Amniotic stem cell (primary cell): ENCODE measurements at places on chromosomes 16 and 17.
A peak's percentile ranks its signal among the peaks of the same experiment; 100 is the strongest.

GRCh38 chr17:3433741-3434140 lies at the start of gene OR1E2:
Gene OR1E2 (minus strand): TSS chr17:3433841. CDS start chr17:3433841, 0 bp downstream.
- no peak for DNase-seq

DNA sequence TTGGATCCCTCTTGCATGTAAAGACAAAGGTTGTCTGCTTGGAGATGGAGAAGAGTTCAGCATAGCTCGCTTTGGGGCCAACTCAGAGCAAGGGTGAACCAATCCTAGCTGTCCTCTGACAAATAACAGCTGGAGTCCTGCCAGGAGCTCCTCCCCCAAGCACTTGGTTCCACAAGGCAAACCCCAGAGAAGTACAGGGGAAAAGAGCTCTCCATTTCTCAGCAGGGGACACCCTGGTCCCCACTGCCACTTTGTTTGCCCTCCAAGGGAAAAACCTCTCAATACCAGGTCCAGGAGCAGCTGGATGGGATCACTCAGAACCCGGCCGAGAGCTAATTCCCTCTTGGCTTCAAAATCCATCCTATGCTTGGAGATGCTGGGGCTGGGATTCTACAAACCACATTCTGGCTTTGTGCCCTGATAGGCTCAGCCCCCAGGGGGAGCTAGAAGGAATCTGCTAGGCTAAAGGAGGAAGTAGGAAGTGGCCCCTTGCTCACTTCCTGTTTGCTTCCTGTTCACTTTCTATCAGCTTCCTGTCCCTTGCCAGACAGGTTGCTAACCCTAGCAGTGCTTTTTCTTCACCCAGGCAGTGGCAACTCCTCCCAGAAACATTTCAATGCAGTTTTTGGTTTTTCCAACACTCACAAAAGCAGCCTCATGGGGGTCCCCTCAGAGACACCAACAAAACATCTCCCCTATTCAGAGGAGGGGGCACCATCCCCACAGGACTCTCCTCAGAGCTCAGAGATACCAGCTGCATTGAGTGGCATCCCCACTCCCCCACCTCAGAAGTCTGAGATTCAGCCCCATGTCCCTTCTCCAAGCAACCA lies 30.7 kb downstream of the CDRT4 start:
- no peak for DNase-seq

GRCh38 chr16:57530104-57530521 lies 6.3 kb downstream of the CCDC102A start:
- DNase-seq: peak; percentile 19

DNA sequence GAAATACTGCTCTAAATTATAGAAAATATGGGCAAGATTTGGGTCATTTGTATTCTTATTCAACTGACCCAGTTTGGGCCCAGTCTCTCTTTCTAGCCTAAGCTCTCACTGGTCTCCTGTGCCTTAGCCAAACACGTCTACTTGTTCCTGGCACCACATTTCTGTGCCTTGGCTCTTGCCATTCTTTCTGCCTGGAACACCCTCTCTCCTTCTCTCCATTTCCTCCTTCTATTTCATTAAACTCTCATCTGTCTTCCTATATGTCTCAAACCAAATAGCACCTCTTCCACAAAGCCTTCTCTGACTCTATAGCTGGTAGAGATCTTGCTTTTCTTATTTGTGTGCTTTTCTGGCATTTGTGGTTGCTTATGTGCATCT lies 37.7 kb upstream of the NUFIP2 start:
- no peak for DNase-seq

GRCh38 chr17:57875290-57876022 lies 25.6 kb upstream of the MRPS23 start:
- peak; percentile 90 for DNase-seq

GRCh38 chr17:64388961-64389565 lies 1.6 kb downstream of the PECAM1 start:
- DNase-seq: no peak

DNA sequence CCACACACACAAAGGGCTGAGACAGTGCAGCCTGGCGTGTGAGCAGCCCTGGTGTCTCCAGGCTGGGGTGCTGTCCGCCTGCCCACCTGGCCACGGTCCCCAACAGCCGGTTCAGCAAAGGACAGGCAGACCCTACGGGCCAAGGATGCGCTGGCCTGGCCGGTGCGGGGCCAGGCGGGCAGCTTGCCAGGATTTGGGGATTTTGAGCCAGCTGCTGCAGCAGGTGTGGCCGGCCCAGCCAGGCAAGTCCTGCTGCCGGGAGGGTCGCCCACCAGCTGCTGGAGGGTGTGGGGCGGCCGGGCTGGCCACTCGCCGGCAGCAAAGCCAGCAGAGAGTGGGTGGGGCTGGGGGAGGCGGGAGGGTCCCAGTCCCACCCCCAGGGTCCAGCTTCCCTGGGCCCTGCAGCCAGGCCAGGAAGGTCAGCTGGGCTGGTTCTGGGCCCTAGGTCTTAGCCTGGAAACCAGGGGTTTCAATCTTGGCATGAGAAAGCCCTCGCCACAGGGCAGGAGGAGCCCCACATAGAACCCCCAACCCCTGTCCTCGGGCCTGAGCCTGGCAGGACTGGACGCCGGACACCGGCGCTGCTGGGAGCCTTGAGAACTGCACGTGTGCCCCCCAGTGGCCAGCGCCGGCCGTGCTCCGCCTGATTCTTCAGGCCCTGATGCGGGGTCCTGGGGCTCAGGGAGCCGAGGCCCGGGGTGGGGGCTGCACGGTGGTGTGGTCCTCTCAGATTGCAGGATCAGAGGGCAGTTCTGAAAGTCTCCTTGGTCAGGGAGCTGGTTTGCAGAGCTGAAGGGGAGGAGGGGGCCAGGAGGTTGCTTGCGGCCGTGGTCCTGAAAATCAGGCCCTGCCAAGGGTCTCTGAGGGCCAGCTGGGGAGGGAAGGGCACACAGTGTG lies 17.6 kb upstream of the SSTR5 start:
- DNase-seq: no peak

- no peak for DNase-seq
Observed at GRCh38 chr16:81324808-81325207, 10.0 kb downstream of the GAN start.

- DNase-seq: no peak
Observed at GRCh38 chr17:78798695-78799559, 16.9 kb upstream of the CYTH1 start.

GRCh38 chr17:80012765-80013741 lies 22.6 kb downstream of the TBC1D16 start:
- DNase-seq: no peak

- no peak for DNase-seq
Observed at GRCh38 chr17:45137561-45138305, 2.2 kb downstream of the ACBD4 start.

DNA sequence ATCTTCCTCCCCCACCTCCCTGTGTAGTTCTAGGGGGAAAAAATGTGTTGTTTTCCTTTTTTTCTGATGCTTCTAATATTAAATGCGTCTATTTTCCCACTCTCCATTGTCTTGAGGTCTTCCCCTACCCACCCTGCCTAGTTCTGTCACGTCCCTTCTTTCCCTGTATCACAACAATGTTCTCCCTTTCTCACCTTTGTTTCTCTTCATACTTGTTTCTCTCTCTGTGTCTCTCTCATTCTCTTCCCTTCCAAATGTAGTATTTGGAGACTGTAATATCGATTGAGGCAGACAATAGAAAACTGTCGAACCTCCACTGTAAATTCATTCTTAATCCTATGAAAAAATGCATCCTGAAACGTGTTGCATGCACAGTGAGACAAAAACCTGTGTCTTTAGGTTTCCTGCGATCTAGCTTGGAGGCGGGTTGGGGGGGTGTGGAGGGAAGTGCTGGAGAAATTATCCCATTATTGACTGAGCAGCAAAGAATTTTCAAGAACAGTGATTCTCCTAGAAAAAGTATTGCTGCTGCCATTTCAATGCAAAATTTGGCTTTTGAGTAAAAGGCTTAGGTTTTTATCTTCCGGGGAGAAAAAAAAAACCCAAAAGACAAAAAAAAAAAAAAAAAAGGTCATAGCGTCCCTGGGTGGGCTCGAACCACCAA lies 1.3 kb upstream of the PSMB3 start:
- no peak for DNase-seq

- no peak for DNase-seq
Observed at GRCh38 chr17:51590071-51590656, 329.8 kb downstream of the UTP18 start.

GRCh38 chr16:53053967-53054669 lies 673 bp upstream of the CHD9 start:
- DNase-seq: no peak

GRCh38 chr17:76267051-76267576 lies 2.0 kb downstream of the UBALD2 start:
- no peak for DNase-seq

- no peak for DNase-seq
Observed at GRCh38 chr16:35011-35677, 18.3 kb downstream of the POLR3K start.

DNA sequence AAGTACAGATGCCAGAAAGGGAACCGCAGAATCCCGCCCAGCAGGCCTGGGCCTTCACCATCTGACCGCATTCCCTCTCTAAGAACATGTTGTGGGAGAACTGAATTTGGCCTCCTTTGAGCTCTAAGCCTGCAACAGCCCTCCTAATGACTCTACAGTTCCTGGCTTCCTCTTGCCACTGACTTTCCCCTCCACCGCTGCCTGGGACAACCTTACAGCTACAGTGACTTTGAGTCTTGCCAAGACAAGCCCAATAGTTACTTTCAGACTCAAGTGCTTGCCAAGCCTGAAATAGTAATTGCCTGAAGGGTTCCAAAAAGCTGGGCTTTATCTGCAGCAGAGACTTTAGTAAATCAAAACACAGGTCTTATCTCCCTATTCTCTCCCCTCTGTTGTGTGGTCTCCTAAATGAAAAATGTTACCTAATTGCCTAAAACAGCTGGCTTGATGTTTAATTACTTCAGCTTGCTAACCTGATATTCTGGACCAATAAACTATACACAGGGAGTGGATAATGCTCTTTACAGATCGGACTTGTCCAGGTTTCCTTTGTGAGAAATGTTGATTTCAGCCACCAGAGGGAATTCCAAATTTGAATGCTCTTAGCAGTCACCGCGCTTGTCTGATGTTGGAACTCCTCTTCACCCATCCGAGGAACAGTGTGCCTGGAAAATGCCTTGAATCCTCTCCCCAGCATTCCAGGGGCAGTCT lies 85.1 kb upstream of the TBX2 start:
- DNase-seq: no peak

DNA sequence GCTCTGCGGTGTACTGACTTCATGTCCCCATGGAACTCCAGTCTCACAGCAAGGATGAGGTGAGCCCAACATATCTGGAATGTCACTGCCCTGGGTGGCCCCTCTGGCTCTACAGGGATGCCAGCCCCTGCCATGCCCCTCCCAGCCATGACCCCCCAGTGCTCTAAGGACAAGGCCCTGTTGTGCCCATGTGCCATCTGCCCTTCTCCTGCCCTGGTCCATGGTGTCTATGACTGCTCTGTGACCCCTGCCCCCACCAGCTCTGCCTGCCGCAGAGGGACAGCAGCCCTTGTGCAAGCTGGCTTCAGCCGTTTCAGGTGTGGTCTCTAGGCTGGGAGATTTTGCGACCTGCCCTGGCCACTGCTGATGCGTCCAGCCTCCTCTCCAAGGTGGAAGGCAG lies 40.3 kb downstream of the TK2 start:
- no peak for DNase-seq

DNA sequence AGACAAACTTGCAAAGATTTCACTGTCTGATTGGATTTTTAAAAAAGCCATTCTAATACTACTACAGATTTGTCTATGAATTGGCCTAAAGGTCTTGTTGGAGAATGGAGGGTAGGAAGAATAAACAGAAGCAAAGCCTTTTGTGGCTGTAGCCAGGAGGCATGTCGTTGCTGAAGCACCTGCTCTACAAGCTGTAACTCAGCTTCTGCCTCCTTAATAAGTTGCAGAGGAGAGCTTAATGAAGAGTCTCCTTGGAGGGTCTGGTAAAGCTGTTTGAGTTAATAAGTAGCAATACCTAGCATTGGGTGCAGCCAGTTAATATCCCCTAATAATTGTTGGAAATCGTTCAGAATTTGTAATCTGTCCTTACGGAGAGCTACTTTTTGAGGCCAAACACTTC lies 10.0 kb upstream of the ZNF689 start:
- no peak for DNase-seq

DNA sequence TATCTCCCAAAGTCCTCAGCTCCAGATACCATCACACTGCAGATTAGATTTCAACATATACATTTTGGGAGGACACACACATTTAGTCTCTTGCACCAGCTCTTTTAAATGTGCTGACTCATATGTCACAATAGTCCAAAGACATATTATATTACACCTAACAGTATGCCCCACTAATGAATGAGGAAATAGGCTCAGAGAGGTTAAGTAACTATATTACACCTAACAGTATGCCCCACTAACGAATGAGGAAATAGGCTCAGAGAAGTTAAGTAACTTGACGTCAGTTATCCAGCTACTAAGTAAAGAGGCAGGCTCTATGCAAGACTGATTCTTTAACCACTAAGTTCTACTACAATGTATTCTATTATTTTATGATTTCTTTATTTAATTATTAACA lies 9.7 kb downstream of the IRX6 start:
- DNase-seq: no peak

GRCh38 chr16:11104168-11105037 lies 151.6 kb downstream of the SOCS1 start:
- no peak for DNase-seq

DNA sequence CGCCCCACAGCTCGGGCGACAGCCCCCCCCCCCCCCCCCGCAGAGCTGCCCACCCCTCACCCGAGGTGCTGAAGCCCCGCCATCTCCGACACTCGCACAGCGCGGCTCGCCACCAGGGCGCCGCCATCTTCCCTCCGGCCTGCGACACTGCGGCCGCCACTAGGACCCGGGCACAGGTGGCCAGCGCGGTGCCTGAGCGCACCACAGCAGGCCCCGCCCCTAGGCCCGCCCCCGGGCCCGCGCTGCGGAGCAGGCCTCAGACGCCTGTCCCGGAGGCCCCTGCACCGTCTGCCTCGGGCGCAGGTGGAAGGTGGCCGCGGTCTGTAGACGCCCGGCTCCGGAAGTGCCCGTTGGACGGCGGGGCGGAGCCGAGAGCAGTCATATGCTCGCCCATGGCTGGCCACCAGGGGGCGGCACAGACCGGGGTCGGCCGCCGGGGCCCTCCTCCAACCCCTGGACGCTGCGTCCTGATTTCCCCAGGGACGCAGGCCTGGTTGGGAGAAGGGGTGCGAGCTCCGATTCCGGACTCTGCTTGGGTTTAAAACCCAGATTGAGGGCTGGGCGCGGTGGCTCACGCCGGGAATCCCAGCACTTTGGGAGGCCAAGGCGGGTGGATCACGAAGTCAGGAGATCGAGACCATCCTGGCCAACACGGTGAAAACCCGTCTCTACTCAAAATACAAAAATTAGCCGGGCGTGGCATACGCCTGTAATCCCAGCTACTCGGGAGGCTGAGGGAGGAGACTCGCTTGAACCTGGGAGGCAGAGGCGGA lies at the start of gene MRPL38:
TSS of gene MRPL38 (minus strand) at position 136 of the 773 bp plus-strand sequence. CDS start at position 127, 9 bp downstream.
- DNase-seq: peak; percentile 89

GRCh38 chr16:69423189-69423588 lies 1.2 kb upstream of the CYB5B start:
- DNase-seq: no peak

- no peak for DNase-seq
Observed at GRCh38 chr17:58617563-58617962, 74.3 kb downstream of the TEX14 start.
